ENCODE measurements at places on chromosomes 7 and 10.
A peak's percentile ranks its signal among the peaks of the same experiment; 100 is the strongest.

- peak; percentile 68 for DNase-seq
Observed at GRCh38 chr10:29646238-29646902, 11.6 kb upstream of the SVIL start.

GRCh38 chr10:74328388-74328787 is 177.4 kb downstream of the ADK start:
- DNase-seq, result no peak

DNA sequence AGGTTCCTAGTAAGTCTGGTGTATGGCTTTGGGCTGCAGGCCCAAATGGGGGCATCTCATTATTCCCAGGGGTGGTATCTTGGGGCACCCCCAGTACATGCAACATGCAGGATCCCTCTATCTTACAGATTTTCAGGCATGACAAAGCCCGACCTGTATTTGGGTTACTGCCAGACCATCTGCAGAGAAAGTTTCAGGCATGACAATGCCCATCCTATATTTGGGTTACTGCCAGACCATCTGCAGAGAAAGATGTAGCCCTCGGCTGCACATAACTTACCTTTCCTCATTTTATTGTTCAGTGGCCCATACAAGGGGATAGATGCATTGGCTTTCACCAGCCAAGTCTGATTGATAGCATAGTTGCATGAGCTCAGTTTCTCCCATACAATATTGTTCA is 112.2 kb upstream of the RAB18 start:
- peak; percentile 82 for DNase-seq

DNA sequence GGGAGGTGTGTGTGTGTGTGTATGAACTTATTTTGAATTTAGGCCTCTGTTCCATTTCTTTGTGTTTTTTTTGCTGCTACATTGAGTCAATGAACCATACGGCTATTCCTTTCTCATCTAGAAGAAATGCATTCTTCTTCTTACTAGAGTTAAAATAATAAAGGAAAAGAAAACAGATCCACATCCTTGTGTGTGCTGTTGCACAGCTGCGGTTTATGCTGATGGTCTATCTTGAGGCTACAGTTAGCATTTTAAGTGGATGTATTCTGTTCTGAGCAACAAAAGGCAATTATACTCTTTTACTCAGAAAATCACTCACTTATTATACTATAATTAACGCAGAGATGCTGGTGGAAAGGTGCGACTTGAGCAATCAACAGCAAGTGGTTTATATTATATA is 615.0 kb upstream of the MBL2 start:
- DNase-seq, result no peak

GRCh38 chr7:107355616-107356015 is 114.2 kb upstream of the GPR22 start:
- peak; percentile 64 for DNase-seq
